SK-MEL-5 (cell line): ENCODE measurements at places on chromosomes 5 and 9. TPM values are rescaled to one million over a fixed set of nuclear protein-coding genes. Genes with fewer than 3 reads are reported as not detected.

DNA sequence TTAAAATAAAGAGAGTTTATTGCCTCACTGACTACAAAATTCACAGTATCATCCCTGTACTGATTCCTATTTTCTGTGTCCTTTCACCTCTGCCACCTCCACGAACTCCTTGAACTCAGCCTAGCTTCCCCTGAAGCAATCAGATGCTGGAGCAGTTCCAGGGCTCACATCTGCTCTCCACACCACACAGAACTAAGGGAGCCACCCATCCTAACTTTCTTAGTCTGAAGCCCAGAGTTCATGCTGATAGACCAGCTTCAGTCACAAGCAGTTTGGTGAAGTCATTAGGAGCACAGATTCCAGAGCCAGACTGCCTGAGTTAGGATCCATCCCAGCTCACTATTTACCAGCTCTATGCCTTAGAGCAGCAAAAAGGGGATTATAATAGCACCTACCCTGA, 15.6 kb upstream of the EPB41L4A start:
- no peak for DNase-seq

GRCh38 chr5:138132543-138132942, 6.7 kb downstream of the NME5 start:
- no peak for DNase-seq

DNA sequence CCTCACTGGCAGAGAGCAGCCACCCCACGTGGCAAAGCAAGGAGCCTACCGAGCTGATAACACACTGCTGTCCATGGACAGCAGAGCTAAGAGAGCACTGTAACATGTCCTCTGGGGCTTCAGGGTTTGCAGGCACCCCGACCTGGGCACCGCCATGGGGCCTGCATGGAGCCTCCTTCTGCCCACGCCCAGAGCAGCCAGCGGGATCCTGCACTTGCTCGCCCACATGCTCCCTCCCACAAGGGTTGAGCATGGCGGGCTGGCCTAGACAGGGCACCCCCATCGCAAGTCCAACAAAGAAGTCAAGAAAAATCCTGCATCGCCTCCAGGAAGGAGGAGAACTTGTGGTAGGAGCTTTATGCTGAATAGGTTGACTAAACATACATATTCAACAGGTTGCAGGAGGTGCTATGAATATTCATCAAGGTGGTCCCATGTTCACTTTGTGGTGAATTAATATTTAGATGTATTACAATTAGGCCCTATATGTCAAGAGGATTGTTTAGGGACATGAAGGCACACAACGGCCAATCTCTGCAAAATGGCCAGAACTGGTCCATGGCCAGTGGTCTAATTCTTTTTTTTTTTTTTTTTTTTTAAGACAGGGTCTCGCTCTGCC, 3.8 kb upstream of the MIGA2 start:
- DNase-seq: no peak

DNA sequence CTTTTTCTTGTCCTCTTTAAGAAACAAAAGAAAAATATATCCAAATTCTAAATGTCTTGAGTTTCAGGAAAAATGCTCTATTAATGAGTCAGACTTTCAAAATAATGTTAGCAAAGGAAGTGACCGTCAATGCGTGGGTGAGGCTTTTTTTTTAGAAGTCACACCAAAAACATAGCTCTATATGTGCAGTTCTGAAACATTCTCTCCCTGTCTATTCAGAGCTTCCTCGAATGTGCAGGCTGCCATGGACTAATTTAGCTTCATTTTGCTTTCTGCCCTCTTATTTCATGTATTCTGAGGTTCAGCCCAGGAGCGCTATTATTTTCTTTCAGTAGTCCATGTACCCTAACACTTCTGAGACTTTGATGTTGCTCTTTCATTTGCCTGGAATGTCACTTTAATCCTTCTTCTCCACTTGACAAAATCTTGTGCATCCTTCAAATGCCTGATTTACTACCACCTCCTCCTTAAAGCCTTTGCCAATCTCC, 72.5 kb upstream of the RASA1 start:
- no peak for DNase-seq

The TSLP gene
- total RNA-seq: 0.13 TPM in 1 of 2 replicates, not detected in the other

The DMRT2 gene
- total RNA-seq: 3.4 and 4.0 TPM in 2 replicates

The PCDHA7 gene
- total RNA-seq: 1.3 and 1.4 TPM in 2 replicates

- DNase-seq: no peak
Measured at GRCh38 chr5:5736007-5736406, 313.5 kb downstream of the ICE1 start.

DNA sequence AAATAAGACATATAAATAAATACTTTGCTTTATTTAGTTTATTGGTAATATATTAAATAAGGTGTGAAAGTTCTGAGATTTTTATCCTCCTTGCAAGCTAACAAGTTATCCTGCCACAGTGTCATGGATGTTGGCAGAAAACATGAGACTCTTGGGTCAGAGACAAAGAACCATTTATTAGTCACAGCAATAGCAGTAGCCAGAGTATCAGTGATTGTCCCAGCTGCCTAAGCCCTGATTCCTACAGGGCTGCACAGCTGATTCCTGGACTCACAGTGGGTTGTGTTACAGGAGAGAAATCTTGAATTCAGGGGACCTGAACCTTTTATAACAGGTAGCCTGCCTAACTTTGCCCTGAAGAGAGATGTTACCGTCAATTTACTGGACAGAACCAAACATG, 304.5 kb upstream of the ZNF608 start:
- DNase-seq: no peak

The PCDHA9 gene
- 0.05 TPM in 1 of 2 replicates, not detected in the other for total RNA-seq

DNA sequence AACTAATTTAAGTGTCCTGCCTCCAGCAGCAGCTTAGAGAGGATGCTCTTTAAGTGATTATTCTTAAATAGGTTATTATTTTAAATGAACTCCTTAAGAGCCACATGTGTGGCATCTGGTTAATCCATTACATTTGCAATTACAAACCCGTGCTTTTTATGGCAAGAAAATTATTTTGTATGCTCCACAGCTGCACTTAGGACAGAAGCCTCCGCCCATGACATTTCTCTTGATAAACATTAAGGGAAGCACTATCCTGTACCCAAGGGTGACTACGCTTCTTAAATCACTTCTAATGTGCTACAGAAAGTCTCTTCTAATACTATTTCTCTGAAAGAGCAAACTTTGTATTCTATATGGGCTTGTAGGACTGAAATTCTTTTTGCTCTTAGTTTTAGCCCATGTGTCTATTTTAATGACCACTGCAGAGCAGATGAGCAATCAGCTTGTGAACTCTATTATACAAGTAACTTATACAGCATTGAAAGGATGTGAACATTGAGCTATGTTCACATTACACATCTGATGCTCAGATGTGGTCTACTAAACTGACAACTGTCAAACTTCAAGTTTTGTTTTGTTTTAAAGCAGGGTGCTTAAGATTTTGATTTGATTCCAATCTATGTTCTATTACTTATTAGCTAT, 223.4 kb downstream of the COX7C start:
- DNase-seq: no peak

The ITK gene
- total RNA-seq: 20.6 and 22.2 TPM in 2 replicates

The FOXD4L4 gene
- total RNA-seq: 0.08 TPM in 1 of 2 replicates, not detected in the other

GRCh38 chr5:128376577-128376976, 161.5 kb downstream of the FBN2 start:
- no peak for DNase-seq

GRCh38 chr5:81520769-81521168, 126.8 kb upstream of the ACOT12 start:
- DNase-seq: no peak

DNA sequence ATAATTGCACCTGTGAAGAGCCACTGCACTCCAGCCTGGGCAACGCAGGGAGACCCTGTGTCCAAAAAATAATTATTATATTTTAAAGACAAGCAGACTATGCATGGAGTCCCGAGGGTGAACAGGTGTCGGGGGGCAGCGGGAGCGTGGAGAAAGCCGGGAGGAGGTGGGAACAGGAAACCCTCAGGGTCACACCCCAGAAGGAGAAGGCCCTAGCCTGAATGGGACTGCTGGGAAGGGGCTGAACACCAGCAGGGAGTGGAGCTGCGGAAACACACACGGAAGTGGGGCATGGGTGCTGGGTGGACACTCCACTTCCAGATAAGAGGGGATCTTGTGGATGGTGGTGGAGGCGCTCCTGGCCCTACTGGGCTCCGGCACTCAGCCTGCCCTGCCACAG, 12.8 kb downstream of the SURF6 start:
- no peak for DNase-seq

The IFNA21 gene
- not detected in 2 replicates for total RNA-seq

The PRLR gene
- 21.4 and 22.2 TPM in 2 replicates for total RNA-seq

DNA sequence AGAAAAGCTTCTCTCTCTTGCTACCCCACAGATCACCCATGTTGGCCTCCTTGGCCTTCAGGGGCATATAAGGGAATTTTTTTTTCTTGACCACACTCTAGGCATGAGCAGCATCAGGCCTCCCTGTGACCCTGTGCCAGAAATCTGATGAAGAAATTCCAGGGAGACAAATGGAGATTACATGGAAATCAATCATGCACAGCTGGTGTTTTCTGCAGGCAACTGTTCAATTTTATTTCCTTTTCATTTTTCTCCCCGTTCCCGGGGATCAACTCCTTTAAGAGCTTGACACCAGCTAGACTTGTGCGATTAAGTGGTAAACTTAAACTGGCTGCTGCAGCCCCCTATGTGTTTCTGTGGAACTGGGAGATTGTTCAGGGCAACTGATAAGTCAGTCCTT, 59.3 kb downstream of the GALNT10 start:
- no peak for DNase-seq

The MCIDAS gene
- 3.5 and 4.2 TPM in 2 replicates for total RNA-seq

DNA sequence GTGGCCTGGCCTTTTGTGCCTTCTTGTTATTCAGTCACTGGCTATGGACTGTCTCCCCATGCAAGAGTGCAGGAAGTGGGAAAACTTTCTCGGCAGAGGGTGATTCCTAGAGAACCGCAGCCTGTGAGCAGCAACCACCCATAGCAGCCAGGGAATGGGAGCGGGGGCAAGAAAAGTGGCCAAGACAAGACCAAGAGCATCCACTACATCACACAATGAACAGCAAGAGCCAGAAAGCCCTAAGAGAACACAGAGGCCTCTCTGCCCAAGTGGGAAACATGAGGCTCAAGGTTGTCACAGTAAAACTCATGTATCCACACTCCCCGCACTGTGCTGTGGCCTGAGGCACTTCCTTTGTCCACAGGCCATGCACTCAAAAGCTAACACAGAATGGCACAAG, 129.1 kb upstream of the FSTL4 start:
- no peak for DNase-seq

The DEPDC1B gene
- 18.8 and 21.5 TPM in 2 replicates for total RNA-seq

The STKLD1 gene
- 1.4 and 1.7 TPM in 2 replicates for total RNA-seq

DNA sequence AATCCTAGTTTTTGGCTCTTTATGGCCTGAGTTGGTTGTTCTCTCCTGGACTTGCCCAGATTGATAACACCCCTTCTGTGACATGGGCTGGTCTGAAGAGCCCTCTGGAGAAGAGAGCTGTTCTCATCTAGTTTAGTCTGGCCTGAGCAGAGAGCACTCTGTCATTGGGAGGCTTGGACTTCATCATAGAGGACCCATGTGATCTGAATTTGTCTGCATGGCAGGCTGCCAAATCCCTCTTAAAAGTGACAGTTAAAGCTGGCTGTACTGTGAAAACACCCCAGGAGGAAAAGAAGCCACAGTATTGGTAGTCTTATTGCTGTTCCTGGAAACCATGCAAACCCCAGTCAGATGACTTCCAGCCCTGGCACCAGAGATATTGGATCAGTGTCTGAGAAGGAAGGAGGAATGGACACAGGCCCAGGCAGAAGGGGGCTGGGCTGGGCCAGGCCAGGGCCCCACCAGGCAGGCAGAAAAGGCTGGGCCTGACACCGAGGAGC, 3.7 kb upstream of the WDR31 start:
- peak; percentile 95 for DNase-seq

GRCh38 chr9:137720571-137721110, 101.8 kb downstream of the EHMT1 start:
- DNase-seq: no peak

DNA sequence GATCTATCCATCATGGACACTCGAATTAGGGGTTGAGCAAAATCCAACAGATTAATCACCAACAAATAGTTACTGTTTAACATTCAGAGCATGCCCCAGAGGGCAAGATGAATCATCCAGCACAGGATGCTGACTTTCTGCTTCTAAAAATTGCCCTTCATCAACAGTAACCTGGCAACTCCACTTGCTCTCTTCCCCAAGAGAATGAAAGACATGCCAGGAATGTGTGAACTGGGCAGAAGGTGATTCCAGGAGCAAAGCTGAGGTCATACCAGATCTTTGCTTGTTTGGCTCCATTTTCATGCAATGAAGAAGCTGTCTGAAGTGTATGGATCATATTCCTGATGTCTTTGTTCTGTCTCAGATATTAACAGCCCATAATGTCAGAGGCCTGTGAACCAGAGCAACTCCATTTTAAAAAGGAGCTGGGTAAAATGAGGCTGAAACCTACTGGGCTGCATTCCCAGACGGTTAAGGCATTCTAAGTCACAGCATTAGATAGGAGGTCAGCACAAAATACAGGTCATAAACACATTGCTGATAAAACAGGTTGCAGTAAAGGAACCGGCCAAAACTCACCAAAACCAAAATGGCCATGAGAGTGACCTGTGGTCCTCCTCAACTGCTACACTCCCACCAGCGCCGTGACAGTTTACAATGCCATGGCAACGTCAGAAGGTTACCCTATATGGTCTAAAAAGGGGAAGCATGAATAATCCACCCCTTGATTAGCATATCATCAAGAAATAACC, 2.5 kb upstream of the ZNF367 start:
- peak; percentile 96 for DNase-seq

The ADGRV1 gene
- 0.21 and 0.58 TPM in 2 replicates for total RNA-seq

GRCh38 chr5:151630088-151630487, 39.0 kb upstream of the FAT2 start:
- no peak for DNase-seq

GRCh38 chr9:93952119-93952783, 2.9 kb downstream of the BARX1 start:
- DNase-seq: no peak

DNA sequence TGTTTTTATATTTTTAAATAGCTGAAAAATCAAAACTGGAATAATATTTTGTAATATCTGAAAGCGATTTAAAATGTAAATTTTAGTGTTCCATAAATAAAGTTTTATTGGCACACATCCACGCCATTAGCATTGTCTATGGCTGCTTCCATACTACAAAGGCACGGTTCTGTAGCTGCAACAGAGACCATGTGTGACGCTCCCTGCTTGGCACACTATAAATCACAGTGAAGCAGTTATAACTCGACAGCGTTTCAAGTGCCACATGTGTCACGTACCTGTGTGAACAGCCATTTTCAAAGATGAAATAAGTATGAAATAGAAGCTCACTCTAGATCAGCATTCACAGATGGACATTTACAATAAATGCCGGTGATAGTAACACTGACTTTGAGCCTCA, 810.1 kb upstream of the WWC1 start:
- no peak for DNase-seq
